ENCODE measurements at places on chromosomes 5 and 9.
A peak's percentile ranks its signal among the peaks of the same experiment; 100 is the strongest.

DNA sequence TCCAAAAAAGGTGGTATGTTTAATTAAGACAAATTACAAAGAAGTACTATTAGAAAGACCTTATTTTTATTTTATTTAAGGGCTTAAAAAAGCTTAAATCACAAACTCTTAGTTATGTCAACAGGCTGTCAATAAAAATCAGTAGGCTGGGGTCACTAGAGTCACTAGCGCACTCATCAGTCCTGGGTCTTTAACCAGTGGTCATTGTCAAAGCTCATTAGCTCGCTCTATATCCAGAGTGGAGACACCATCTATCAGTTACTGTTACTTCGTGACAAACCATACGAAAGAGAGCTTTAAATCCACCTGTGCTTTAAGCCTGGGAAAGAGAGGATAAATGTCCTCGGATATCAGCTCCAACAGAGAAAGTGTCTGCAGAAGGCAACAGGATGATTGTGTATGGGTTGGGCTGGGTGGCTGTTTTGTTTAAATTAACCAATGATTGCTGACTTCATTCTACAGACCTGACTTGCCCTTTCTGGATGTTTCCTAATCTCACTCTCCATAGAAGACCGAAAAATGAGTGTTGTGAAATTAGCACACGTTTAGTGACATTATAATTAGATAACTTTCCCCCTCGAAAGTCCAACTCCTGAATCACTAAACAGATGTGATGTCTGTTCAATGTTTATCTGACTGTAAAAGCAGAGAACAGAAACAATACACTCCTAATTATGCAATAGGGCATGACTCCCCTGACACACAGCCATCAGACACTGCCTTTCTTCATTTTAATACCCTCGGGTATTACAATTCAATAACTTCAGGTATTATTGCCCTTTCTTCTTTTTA, 123.6 kb upstream of the TNPO1 start:
- no peak for DNase-seq

DNA sequence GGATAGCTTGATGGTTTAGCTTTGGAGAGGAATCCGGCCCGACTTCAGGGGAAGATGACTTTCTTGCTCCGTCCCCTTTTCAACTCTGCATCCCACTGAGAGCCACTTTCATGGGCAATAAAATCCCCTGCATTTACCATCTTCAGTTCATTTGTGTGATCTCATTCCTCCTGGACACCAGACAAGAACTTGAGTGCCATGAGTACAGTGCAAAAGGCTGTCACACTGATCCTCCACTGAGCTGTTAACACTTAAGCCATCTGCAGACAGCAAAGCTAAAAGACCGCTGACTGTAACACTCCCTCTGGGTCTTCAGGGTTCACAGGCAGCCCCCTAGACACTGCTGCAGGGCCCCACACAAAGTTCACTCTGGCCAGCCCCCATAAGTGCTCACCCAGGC, 48.3 kb upstream of the TCERG1 start:
- DNase-seq: no peak

GRCh38 chr5:53110156-53110555, 599 bp upstream of the MOCS2 start:
- no peak for DNase-seq

- no peak for DNase-seq
Observed at GRCh38 chr9:82216435-82216834, 227.9 kb downstream of the SPATA31D1 start.

DNA sequence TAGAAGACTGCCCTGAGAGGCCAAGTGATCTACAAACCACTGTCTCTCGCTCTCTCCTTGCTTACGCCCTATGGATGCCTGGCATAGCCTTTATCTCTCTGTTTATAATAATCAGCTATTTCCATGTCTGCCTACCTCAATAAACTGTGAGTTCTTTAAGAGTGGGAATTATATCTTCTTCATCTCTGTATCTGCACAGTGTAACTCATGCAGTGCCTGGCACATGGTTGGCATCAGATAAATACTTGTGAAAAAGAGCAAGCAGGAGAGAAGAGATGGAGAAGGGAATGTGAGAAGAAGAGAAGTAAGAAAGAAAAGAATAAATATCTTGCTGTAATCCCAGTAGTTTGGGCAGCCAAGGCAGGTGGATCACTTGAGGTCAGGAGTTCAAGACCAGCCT, 94.6 kb upstream of the TNPO1 start:
- DNase-seq: no peak

GRCh38 chr9:130732136-130732535, 38.6 kb downstream of the EXOSC2 start:
- DNase-seq: no peak

DNA sequence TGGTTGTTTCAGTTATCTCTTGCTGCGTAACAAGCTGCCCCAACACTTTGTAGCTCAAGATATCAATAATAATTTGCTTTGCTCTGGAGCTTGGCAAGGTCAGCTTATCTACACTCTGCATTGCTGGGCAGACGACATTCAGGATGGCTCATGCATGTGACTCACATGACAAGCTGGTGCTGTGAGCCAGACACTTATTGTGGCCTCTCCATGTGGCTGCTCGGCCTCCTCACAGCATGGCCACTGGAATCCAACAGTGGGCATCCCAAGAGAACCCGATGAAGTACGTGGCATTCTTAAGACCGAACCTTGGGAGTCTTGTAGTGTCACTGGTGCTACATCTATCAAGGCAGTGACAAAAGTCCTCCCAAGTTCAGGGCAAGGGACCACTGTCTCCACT, 94.2 kb upstream of the MVB12B start:
- DNase-seq: no peak

DNA sequence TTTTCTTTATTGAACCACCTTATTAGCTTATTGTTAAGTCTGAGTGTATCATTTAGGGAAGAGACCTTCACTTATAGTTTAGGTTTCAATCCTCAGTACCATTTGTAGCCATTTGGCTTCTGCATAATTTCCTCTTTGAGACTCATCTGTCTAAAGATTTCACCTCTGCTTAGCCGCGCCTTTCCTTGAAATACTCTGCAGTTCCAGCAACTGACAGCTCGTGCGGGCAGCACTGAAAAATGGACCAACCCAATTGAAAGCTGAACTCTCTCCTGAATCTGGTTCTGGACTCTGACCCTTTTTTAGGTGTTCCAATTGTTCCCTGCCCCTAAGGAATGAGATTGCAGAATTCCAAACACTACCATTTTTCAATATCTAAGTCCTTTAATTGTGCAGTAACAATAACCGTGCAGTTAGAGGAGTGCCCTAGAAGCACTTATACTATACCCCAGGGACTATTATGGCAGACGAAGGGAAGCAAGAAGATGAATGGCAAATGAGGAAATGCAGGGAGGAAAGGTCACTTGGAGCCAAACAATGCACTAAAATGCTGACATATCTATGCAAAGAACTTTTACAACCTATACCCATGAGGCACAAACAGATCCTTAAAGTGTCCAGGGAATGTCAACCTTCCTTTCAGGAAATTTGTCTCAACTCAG, 50.1 kb upstream of the PDE4D start:
- no peak for DNase-seq

DNA sequence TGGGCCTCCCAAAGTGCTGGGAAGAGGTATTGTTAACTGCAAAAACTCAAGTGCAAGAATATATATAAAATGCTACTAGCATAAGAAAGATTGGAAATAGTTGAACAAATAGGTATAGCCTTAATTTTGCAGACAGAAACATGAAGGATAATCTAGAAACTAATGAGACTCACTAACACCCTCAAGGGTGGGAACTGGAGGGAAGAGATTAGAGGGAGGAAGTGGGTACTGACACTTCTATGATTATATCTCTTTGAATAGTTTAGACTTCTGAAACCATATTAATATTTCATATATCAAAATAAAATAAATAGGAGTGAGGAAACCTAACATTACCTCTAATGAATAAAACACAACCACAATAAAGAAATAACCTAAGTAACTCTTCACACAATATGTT, 23.0 kb downstream of the AUH start:
- no peak for DNase-seq

DNA sequence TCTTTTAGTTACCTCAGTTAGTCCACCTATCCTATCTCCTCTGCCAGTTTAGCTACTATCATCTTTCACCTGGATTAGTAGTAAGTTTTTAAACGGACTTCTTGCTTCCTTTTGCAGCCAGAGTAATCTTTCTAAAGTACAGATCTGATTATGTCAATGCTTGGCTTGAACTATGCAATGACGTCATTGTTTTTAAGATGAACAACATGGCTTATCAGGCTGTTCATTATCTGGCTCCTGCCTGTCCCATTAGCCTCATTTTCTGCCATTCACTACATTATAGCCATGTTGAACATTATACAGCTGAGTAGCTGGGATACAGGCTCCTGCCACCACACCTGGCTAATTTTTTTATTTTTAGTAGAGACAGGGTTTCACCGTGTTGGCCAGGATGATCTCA, 98.7 kb downstream of the RANBP17 start:
- DNase-seq: no peak

DNA sequence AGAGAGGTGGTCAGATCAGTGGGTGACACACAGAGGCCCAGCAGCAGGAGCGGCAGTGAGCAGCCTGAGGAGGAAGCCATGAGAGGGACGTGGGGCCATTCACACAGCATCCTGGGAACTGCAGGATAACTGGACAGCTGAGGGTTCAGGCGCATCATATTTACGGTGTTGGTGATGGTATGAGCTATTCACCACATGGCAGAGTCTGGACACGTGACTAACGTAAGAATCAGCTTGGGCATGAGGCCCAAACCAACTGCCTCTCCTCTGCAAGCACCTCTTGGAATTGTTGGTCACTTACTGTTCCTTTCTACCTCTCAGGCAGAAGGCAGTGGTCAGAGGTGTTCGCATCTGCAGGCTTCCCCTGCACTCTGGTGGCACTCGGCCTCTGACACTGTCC, 141.1 kb downstream of the ENTREP1 start:
- DNase-seq: peak; percentile 61

DNA sequence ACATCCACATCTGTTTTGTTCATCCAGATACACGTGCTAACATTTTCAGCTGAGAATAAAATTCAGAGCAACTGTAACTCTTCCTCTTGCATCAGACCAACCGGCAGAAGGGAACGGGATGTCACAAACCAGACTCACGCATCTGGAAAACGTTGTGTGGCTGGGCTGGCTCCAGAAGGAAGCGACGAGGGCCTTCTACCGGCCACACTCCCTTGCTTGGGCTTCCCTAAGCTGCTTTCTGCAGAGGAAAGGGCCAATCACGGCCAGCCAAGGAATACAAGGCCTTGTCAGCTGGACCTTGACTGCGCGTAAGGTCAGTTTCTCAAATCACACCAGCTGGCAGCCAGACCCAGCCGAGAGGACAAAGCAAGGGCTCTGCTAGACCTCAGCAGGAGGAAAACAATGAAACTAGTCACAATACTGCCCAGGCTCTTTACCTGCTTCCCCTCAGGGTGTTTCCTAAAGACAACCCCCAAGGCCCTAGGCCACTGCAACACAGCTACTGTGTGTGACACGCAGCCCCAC, 106.1 kb downstream of the THBS4 start:
- peak; percentile 65 for DNase-seq

GRCh38 chr5:58239045-58239444, 220.8 kb downstream of the PLK2 start:
- DNase-seq: no peak

DNA sequence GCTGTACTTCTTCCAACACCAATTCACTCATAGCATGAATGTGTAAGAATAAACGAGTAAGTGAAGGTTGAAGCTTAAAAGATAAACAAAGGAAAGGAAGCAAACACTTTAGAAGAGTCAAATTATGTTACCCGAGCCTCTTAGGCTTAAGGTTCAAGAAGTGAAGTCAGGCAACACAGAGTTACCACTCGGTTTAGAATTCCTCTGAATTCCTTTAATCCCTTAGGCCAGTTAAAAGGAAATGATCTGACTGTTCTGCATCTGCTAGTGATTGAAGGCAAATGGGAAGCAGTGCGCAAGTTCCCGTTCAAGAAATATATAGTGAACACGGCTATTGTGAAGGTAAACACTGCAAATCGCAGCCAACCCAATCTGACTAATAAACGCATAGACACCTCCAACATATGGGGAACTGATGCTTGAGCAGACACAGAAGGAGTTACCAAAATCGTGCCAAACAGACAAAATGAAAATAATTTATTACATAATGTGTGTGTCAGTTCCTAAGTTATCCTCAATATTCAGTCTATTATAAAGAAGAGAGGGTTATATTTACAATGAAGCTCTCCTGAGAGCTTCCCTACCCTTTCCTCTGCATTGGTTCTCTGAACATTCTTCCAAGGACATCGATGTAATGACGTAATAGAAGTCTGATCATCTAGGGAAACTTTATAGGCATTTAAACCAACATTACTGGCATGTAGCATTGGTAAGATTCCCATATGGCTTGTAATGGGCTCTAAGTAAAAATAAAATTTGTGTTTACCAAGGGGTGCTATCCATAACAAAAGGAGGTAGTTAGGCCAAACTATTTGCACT, 837.1 kb upstream of the ZNF608 start:
- peak; percentile 55 for DNase-seq

GRCh38 chr5:143003328-143003636, 233.1 kb downstream of the ARHGAP26 start:
- DNase-seq: no peak

- no peak for DNase-seq
Observed at GRCh38 chr5:107231191-107231590, 439.5 kb downstream of the EFNA5 start.

GRCh38 chr5:179406031-179406961, 61.0 kb upstream of the ADAMTS2 start:
- DNase-seq: peak; percentile 19

DNA sequence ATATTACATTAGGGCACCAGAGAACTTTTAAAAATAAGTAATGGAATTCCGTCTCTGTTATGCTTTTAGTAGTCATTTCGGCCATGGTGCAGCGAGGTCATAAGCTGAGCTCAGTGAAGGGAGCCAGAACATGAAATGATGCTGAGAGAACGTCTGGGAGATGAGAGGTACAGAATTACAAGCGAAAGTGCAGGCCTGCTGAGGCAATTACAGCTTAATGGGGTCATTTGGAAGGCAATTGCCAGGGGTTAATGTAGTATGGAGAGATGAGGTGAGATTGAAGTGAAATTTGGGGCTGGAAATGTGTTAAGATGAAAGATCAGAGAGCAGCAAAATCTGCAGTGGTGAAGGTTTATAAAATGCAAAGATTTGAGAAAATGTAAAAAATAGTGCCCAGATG, 96.5 kb downstream of the PBX3 start:
- peak; percentile 16 for DNase-seq

DNA sequence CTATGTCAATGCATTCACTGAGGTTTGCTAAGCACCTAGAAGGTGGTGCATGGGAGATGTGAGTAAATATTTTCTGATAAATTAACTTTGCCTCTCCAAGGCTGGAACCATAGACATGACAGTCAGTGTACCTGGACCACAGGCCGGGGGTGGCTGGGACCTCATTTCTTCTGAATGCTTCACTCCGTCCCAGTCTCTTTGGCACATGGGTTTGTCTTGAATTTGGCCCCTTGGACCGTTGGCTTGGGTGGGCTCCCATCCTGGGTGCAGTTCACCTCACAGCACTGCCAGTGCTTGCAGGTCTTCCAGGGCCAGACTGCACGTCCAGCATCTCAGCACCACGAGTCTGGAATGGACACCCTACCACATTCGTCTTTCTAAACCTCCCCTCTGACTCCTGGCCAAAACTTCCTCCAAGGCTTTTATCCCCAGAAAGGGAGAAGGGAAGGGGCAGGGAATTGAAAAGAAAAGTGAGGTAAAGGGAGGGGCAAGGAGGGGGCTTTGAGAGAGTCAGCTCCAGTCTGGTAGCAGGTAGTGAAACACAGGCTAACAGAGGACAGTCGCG, 267.8 kb downstream of the MED10 start:
- no peak for DNase-seq

- no peak for DNase-seq
Observed at GRCh38 chr5:68489556-68489955, 274.0 kb downstream of the PIK3R1 start.

- DNase-seq: no peak
Observed at GRCh38 chr9:129480745-129481144, 140.2 kb downstream of the C9orf50 start.

GRCh38 chr5:148786456-148786855, 40.0 kb upstream of the ADRB2 start:
- no peak for DNase-seq

Data from fibroblast of upper back skin (primary cell).